ENCODE measurements at places on chromosomes 1 and 21.

DNA sequence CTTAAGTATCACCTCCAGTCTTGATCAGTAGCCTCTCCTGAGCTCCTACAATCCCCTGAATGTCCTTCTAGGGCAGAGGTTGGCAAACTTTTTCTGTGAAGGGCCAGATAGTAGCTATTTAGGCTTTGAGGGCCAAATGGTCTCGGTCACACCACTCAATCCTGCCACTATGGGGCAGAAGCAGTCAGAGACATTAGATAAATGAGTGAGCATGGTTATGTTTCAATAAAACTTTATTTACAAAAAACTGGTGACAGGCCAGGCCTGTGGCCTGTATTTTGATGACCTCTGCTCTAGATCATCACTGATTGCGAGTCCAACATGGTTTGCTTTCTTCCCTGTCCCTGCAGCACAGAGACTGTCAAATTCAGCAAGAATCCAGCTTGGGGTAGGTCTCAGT lies 36.3 kb downstream of the LRP8 start:
- no peak for DNase-seq

DNA sequence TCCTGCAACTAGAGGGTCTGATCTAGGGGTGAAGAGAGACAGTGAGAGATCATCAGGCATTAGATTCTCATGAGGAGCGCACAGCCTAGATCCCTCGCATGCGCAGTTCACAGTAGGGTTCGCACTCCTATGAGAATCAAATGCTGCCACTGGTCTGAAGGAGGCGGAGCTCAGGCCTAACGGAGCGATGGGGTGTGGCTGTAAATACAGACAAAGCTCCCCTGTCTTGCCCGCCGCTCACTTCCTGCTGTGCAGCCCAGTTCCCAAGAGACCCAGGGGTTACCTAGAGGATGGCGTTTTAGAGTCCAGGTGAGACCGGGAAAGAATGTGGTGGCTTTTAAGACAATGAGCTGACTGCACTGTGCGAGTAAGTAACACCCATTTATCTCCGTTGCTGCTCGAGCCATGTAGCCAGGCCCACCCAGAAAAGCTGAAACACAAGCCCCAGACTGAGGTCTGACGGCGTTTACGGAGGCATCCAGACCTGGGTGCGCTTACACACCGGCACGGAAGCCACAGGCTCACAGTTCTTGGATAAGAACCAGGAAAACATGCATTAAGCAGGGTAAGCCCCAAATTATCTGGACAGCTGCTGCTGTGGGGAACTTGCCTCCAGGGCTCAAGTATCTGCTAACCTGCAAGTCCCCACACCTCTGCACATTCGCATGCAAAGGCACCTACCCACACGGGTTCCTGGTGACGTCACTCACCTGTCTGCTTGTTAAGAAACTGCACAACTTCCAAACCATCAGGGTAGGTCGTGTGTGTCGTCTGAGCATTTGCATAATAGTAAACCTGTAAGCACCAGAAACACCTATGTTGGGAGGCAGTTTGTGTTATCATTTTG lies 12.5 kb downstream of the TCP10L start:
- no peak for DNase-seq

DNA sequence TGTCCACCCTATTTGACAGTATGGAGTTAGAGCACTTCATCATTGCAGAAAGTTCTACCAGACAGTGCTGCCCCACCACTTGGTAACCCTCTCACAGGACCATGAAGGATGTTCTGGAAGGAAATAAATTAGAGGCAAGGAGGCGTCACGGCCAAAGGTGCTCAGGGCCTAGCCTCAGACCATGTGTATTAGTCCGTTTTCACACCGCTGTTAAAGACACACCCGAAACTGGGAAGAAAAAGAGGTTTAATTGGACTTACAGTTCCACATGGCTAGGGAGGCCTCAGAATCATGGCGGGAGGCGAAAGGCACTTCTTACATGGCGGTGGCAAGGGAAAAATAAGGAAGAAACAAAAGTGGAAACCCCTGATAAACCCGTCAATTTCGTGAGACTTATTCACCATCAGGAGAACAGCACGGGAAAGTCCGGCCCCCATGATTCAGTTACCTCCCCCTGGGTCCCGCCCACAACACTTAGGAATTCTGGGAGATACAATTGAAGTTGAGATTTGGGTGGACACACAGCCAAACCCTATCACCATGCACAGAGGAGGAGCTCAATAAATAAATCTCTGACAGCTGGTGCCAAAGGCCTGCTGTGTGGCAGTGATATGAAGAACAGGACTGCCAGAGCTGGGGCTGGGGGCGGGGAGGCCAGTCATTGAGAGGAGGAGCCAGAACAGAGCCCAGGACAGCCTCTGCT lies 75.8 kb downstream of the FHAD1 start:
- no peak for DNase-seq

- peak; percentile 7 for DNase-seq
Measured at GRCh38 chr1:61318319-61319125, 236.2 kb downstream of the NFIA start.

DNA sequence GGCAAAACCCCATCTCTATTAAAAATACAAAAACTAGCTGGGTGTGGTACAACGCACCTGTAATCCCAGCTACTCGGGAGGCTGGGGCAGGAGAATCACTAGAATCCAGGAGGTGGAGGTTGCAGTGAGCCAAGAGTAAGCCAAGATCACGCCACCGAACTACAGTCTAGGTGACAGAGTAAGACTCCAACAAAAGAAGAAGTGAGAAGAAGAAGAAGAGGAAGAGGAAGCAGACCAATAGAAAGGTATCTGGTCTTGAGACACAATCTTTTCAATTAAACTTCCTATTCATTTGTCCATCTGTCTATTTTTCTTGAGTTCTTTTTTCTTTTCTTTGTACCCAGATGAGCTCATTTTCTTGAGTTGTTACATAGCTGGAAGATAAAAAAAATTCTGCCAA lies 55.7 kb upstream of the ACADM start:
- DNase-seq = no peak

GRCh38 chr21:46483300-46484295 lies 24.9 kb downstream of the DIP2A start:
- DNase-seq = no peak

GRCh38 chr1:30449003-30449402 lies 274.4 kb downstream of the MATN1 start:
- no peak for DNase-seq

DNA sequence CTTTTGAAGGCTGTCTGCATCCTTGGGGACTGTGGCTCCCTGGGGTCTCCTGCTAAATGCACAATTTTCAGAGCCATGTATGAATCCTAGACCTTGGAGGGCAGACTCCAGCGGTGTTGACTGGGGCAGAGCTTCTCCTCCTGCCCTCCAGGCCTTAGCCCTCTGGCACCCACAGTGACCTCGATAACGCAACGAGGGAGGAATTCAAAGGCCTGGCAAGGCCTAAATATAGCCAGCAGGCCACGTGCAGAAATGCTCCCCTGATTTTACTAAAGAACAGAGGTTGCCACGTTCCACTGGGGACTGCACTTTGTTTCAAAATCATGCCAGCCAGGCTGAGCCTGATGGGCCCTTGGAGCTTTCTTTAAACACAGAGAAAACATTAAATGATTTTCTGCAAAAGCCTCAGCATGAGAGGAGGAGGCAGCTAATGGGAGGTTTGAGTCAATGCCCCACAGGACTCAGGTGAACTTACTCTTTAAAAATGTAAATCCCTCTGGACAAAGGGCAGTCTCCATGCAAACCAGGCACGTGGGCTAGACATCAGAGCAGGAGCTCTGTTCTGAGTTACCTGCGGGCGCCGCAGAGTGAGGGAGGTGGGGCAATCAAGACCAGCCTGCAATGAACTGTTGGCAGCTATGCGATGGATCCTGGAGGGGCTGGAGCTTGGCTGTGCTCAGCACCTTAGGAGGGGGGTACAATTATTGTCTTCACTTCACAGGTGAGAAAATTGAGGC lies 28.0 kb downstream of the GRIK3 start:
- no peak for DNase-seq

DNA sequence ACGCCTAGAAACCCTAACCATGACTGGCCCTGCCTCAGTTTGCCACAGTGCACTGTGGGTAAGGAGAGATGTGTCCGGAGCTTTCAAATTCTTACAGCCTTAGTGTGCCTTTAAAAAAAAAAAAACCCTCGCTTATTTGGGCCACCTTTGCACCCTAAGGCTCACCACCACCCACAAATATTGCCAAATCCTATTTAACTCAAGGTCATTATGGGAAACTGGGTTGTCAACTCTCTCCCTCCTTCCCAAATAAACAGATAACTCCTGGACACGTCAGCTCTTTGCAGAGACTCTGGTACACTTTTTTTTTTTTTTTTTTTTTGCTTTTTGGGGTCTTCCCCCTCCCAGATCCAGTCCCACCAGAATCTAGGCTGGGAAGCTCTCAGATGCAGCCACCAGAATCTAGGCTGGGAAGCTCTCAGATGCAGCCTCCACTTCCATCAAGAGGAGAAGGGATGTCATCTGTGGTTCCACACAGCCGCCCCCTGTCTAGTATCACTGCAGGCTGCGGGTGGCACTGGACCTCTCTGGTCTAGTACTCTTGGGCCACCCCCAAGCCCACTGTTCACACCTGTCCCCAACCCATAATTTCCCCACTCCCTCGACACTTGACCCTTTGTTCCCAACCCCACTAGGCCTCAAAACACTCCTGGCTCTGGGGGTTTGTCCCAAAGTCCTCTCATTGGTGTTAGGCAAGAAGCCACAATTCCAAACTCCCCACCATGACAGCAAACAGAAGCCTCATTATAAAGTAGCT lies 3.4 kb downstream of the DHRS3 start:
- no peak for DNase-seq

- DNase-seq = no peak
Measured at GRCh38 chr1:165444897-165445370, at the start of gene RXRG. Gene RXRG (minus strand): TSS chr1:165445126. CDS start chr1:165444893, 233 bp downstream.

- DNase-seq = no peak
Measured at GRCh38 chr1:59096501-59096900, 200.4 kb upstream of the FGGY start.

DNA sequence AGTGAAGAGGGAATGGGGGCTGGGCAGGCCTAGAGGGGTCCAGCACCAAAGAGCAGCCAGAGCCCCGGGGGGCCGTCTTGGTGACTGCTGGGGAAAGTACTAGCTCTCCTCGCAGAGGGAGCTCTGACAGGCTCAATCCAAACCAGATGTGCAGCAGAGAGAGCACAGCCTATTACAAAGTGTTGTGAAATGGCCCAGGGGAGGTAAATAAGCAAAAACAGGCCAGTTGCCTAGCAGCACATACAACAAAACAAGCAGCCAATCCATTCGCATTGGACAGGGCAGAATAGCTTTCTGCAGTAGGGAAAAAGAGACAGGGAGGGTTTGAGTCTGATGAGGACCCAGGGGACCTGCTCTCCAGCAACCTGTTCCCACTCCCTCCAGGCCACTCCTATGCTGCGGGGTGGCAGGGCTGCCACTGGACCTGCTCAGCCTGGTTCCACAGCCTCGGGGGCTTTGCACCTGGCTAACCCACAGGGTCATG lies 239.6 kb upstream of the FGGY start:
- DNase-seq = no peak

DNA sequence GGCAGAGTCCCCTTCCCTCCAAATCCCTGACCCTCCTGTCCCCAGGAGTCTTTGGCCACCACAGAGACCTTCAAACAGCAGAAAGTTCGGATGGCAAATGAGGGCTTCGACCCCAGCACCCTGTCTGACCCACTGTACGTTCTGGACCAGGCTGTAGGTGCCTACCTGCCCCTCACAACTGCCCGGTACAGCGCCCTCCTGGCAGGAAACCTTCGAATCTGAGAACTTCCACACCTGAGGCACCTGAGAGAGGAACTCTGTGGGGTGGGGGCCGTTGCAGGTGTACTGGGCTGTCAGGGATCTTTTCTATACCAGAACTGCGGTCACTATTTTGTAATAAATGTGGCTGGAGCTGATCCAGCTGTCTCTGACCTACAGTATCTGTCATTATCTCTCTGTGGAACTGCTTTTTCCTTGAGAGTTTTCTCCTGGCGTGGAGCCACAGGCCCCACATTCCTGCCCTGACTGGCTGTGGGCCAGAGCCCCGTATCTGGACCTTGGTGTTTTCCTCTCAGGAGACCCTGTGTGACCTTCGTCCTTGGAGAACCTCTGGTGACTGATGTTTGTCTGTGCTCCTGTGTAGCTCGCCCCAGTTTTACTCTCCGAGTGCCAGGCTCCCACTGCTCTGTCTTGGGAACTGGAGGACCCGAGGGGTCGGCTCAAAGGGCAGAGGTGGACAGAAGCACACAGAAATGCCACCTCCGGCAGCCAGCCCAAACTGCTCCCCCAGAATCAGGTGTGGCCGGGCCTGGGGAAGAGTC lies 4.8 kb downstream of the SLC27A3 start:
- DNase-seq = no peak

DNA sequence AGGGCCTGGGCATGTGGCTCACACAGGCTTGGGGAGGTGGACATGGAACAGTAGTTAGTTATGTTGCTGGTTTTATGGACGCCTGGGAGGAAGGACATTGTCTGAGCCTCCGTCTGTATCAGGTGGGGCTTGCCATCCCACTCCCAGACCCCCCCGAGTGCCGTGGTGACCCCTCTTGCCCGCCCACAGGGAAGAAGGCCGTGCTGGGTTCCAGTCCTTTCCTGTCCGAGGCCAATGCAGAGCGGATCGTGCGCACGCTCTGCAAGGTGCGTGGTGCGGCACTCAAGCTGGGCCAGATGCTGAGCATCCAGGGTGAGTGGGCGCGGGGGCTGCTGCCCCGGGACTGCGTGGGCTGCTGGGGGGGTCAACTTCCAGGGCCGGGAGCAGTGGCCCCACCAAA lies 41.7 kb downstream of the COQ8A start:
- no peak for DNase-seq

- peak; percentile 79 for DNase-seq
Measured at GRCh38 chr1:160607011-160607671, 27.8 kb upstream of the CD84 start.

DNA sequence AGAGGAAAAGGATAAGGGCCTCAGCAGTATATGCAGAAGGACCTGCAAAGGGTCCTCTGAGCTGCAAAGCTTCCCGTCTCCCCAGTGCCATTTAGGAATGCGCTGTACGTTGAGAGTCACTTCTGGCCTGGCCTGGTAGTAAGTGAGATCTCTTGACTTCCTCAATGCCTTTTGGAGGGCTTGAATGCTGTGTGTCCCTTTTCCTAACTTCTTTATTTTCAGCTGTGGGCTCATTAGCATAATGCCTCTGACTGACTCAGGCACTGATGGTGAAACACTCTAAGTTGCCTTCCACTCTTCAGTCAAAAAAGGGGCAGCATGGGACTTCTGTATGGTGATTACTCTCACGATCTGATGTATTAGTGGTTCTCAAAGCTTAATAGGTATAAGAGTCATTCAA lies 49.9 kb downstream of the XCL1 start:
- DNase-seq = no peak

- DNase-seq = no peak
Measured at GRCh38 chr1:244171241-244171985, 120.3 kb downstream of the ZBTB18 start.

- no peak for DNase-seq
Measured at GRCh38 chr1:15425958-15426357, 12.3 kb upstream of the CTRC start.

- DNase-seq = no peak
Measured at GRCh38 chr1:110159168-110159567, 8.9 kb downstream of the SLC6A17 start.

DNA sequence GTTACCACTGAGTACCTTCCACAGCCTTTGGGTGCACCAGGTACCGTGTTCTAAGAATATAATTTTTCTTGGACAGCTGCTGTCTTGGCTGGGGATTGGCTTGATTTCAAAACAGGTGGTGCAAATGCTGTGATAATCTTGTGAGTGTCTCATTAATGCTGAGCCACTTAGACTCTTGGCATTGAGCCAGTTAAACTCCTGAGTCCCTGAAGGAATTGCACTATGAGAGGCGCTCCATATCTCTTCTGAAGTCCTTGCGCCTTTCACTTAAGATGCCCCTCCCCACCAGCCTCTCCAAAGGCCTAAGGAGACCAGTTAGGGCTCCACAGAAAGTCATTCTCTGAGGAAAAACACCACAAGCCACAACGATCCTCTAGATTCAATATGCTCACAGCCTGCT lies 51.0 kb downstream of the BACH1 start:
- DNase-seq = no peak

All from foreskin melanocyte (primary cell).